Left colon (tissue), 2 donors: ENCODE measurements at places on chromosomes 16 and 17. TPM values are rescaled to one million over a fixed set of nuclear protein-coding genes. Genes with fewer than 3 reads are reported as not detected.

TLCD3A gene
- total RNA-seq = 11.3 TPM

SNRNP25 gene
- 24.7 TPM for total RNA-seq

C17orf113 gene
- 2.5 TPM for total RNA-seq

DOC2B gene
- 2.2 TPM for total RNA-seq

CFAP97D1 gene
- total RNA-seq = not detected

KRT13 gene
- total RNA-seq = not detected

ATP2A1 gene
- 1.3 TPM for total RNA-seq

SEPTIN12 gene
- total RNA-seq = not detected

PALB2 gene
- 6.8 TPM for total RNA-seq

TBC1D3E gene
- total RNA-seq = not detected

TBC1D3 gene
- not detected for total RNA-seq

HOXB2 gene
- total RNA-seq = 2.5 TPM

TNFRSF17 gene
- total RNA-seq = 5.0 TPM

MT4 gene
- not detected for total RNA-seq

CACNG3 gene
- not detected for total RNA-seq

RNF43 gene
- total RNA-seq = 37.3 TPM

KRTAP1-5 gene
- total RNA-seq = not detected

KDM6B gene
- 49.5 TPM for total RNA-seq

CCL3 gene
- total RNA-seq = 4.2 TPM

HOXB1 gene
- not detected for total RNA-seq

KRT28 gene
- not detected for total RNA-seq

TNFRSF13B gene
- 0.79 TPM for total RNA-seq

CHST4 gene
- not detected for total RNA-seq
